Cerebellum (tissue), 4 donors: ENCODE measurements at places on chromosomes 2 and 18.

DNA sequence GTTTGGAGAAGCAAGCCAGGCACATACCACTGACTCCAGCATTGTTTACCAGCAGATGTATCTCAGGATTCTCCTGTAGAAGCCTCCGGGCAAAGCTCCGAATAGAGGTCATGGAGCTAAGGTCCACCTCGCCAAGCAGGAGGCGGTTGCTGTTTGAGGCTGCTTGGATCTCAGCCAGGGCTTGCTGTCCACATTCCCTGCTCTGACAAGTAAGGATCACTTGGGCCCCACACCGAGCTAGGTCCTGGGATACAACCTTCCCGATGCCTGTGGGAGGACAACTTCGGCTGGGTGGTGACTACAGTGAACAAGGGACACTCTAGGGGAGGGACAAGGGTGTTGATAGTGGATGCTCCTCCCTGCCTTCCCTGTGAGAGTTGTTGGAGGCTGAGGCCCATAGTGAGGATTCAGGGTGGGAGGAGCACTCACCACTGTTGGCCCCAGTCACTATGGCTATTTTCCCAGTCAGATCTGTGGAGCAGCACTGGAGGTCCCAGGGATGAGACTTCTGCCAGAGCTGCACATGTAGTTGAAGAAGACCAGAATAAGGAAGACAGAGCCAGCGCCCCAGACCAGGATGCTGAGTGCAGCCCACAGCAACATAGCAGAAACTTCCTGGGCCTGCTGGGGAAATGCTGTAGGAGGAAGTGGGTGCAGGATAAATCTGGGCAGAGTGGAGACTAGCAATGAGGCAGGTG, 8.3 kb downstream of the C2orf81 start:
- no peak for DNase-seq

DNA sequence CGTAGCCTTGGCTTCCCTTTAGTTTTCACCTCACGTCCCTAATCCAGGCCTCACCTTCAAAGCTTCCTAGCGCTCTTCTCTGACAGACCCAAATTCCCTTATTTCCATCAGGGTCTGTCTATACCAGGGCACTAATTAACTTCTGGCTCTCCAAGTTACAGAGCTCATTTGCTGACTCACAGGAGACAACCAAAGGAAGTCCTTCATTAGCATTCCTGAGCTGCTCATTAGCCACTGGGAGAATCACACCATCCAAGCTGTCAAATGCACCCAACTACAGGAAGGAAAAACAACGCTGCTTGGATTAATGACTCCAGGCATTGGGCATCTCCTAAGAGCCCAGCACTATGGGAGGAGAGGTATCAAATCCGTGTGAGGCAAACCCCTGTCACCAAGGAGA, 109.8 kb upstream of the ALK start:
- DNase-seq: no peak

- DNase-seq: peak; percentile 35
Observed at GRCh38 chr2:67260343-67261277, 136.5 kb upstream of the ETAA1 start.

DNA sequence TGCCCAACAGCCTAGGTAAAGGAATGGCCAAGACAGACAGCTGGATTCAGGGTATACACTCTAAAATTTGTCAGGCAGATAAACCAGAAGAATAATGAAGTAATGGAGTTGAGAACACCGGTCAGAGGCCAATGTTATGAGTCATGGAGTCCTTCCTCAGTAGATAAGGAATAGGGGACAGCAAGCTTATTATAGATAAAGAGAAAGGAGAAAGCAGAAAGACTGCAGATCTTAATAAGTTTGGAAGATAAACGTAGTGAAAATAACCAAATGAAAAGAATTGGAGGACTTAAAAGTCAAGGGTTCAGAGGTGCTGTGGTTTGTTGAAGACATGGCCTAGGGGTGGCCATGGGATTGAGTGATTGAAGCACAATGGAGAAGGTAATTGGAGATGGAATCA, 63.5 kb upstream of the NFE2L2 start:
- no peak for DNase-seq

DNA sequence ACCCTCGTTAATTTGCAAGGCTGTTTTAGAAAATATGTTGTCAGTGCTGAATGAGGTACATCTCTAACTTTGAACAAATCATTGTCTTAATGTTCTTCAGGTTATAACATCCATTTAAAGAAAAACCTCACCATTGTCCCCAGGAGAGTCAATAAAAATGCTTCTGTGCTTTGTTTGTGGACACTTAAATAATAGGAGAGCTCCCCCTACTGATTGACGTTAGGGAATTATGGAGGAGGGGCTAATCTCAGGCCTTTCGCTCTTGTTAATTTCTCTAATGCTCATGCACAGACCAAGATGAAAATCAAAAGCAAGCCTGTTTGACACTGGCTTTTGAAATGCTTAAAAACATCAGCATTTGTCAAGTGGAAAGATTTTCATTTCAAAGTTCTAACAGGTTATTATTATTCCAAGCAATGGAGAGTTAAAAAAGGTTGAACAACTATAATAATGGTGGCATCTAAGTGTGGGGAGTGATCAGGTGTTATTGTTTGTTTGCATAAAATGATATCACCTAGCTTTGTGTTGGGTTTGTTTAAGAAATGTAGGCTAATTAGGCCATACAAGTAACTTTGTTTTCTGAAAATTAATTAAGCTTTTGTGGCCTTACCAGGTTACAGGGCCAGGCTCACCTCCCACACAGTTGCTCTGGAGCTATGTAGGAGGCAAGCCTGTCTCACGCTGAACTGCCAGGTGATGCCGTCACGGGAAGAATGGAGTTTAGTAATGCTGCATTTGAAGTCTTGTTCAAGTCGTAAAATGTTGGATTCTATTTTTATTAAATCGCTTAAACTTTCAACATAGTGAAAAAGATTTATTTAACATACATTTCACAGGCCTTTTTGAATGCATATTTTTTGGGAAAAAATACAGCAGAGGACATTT, 51.7 kb upstream of the SMIM21 start:
- DNase-seq: peak; percentile 33

GRCh38 chr18:36379435-36379984, 82.0 kb downstream of the FHOD3 start:
- no peak for DNase-seq

- no peak for DNase-seq
Observed at GRCh38 chr2:136214307-136215200, 96.6 kb upstream of the CXCR4 start.

DNA sequence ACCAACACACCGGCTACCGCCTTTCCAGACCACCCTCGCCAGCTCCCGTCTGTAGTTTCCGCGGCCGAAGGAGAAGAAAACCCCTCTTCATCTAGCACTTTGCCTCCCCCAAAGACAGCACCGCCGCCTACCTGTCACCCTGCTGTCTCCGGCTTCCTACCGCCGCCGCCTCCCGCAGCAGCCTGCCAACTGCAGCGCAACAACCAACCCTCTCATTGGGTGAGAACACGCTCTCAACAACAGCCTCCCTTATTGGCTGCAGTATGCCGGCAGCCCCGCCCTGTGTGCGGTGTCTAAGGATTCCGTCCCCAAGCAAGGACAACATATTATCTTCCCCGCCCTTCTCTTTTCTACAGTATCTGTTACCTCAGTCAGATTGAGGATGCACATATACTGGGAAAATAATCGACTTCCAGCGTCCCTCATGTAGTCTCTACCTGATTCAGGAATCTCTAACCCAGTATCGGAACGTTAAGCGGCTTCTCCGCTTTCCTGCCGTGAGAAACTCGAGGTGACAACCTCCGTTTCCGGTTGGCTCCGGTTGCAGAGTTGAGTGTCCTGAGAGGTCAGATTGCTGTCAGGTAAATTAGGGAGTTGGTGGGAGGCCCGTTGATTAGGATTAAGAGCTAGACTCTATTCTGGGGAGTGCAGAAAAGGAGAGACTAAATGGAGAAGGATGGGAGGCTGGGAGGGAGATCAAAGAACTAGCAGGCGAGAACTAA, at the start of the genes HYCC2 and NDUFB3:
Gene HYCC2 (minus strand): TSS at position 193 of the 722 bp plus-strand sequence. CDS start 47,662 bp downstream, outside the sequence.
Gene NDUFB3 (plus strand): TSS at position 523 of the 722 bp plus-strand sequence. CDS start 6,882 bp downstream, outside the sequence.
- peak; percentile 93 for DNase-seq

DNA sequence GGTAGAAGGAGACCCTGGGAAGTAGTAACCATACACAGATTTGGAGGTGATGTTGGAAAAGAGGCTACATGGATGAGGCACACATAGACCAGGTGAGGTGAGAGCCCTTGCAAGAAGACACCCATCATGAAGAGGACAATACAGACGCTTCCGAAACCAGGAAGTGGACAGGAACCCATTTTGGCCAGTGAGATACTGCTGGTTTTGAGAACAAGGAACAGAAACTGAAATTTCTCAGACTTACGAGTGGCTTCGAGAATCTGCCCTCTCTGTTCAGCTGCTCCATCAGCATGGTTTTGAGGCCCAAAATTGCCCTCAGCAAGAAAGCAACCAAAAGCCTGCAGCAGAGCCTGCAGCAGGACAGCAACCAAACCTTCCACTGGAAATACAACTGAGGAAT, 479.1 kb upstream of the NRXN1 start:
- no peak for DNase-seq

- no peak for DNase-seq
Observed at GRCh38 chr2:160353166-160353565, 140.4 kb downstream of the RBMS1 start.

GRCh38 chr2:232929303-232930058, 59.4 kb downstream of the SNORC start:
- no peak for DNase-seq

GRCh38 chr2:206942592-206943478, 3.5 kb downstream of the CPO start:
- DNase-seq: no peak

DNA sequence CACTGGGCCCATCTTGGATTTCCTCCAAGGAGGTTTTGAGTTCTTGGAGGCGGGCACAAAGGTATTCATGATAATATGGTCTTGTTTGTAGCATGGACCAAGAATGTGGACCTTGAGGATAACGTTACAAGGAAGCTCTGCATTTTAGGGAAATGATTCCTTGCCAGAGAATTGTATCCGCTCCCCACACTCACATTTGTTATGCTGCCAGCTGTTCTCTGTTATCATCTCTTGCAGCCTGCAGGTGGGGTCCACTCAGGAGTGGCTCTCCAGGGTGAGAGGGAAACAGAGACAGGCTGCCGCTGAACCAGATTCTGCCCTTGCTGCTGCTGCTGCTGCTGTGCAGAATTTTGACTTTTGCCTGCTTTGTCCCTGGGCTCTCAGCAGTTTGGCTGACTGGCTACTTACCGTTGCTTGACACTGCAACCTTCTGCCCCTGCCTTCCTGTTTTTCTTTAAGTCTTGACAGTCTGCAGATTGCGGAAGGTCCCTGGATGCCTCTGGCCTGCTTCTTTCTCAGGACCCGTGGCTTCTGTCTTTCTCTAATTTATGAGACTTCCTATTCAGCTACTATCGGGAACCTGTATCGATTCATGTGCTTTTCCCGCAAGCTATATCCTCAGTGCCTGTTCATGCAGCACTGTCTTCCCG, 122.3 kb upstream of the DOCK10 start:
- no peak for DNase-seq

- DNase-seq: no peak
Observed at GRCh38 chr2:3023531-3023930, 354.1 kb downstream of the EIPR1 start.

DNA sequence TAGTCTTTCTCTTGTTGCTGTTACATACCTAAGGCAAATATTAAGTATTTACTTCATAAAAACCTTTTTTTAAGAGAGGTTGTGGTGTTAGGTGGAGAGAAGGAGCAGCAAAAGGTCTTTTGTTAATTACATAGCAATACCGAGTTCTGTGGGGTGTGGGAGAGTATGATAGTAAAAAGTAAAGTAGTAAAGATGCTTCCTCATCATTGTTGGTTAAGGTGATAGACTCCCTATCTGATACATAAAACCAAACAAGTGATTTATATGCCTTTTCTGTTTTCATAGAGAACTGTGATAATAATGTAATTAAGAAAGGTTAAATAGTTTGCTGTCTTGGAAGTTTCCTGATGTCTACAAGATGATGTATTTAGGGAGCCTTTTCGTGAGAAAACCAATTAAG, 75.4 kb downstream of the EML4 start:
- DNase-seq: no peak

GRCh38 chr2:54520687-54521086, 64.6 kb downstream of the SPTBN1 start:
- no peak for DNase-seq

- no peak for DNase-seq
Observed at GRCh38 chr2:241122376-241123002, 20.4 kb upstream of the MTERF4 start.

DNA sequence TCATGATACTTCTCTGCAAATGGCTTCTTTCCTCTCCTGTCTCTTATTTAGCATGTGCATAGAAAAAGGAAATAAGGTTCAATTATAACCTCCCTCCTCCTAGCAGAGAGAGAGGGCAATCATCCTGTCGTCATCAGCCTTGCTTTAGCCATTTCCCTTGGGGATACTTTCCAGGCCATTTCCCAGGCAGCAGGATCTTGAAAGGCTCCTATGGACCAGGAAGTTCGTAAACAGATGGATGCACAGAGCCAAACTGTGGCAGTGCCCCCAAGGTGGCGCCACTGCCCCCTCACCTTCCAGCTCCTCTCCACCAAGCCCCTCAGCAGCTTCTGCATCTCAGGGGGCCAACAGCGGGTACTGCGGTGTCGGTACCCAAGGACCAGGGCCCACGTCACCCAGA, 157.4 kb downstream of the DTNA start:
- DNase-seq: no peak

DNA sequence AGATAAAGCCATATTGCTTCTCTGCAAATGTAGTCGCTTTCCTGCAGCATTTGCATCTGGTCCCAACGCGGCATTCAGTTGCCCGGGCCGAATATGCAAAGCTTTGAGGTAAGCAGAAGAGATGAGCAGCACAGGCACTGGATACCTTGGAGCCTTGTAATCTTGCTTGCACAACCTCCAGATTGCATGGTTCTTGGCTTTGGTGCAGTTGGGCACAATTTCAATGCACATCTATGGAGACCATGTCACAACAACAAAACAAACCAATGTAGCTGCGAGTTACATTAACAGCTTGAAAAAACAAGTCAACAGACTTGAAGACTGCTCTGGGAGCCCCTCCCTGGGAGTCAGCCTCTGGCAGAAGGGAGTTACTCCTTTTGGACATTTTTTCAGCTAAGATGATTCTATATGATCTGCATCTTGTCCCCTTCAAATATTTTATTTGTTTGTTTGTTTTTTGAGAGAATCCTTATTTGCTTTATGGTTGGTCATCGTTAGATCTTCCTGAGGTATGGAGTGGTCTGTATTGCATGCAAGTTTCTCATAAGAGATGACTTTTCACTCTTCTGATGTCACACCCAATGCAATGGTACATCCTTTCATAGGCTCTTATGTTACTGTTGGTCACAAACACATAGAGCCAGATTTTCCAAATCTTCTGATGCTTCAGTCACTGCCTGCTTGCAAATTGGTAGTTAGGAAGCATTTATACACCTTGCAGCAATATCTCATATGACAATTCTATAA, 113.5 kb downstream of the EFEMP1 start:
- DNase-seq: no peak

DNA sequence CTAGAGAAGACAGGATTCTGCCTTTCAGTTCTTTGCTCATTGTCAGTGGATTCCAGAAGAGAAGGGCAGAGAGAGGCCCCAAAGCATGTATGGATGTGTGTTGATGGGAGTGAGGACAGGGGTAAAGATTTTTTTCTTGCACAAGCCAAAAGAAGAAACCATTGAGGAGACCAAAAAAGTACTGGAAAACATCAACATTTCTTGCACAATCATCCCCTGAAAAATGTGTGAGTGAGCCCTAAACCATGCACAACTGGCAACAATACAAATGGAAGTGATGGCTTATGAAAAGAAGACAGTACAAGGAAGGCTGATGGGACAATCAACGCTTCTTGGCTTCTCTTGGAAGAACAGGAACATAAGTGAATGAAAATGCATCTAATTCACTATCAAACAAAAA, 5.6 kb upstream of the SMAD7 start:
- no peak for DNase-seq
